ENCODE measurements at places on chromosomes 5 and 9. TPM values are rescaled to one million over a fixed set of nuclear protein-coding genes. Genes with fewer than 3 reads are reported as not detected.

IL4 gene
- not detected for total RNA-seq

ADAMTS13 gene
- total RNA-seq: 0.07 TPM

C8G gene
- 0.47 TPM for total RNA-seq

ZBTB26 gene
- 4.2 TPM for total RNA-seq

ADGRD2 gene
- not detected for total RNA-seq

DNA sequence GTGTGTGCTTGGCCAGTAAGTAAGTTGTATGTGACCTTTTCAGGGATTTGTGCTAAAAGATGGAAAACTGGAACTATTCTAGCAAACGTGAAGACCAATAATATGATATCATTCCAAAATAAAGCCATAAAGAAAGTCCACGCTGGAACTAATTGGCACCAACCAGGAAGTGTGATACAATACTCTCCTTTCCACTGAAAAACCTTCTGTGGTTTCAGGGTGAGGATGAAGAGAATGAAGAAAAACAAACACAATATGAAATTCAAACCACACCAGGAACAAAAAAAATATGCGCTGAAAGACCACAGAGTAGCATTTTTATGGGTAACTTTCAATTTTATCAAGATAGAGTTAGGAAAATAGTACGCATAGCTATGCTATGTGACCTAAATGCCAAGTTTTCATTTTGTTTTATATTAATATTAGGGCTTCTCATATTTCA, 105.8 kb downstream of the EFNA5 start:
- DNase-seq: peak; percentile 35

DNA sequence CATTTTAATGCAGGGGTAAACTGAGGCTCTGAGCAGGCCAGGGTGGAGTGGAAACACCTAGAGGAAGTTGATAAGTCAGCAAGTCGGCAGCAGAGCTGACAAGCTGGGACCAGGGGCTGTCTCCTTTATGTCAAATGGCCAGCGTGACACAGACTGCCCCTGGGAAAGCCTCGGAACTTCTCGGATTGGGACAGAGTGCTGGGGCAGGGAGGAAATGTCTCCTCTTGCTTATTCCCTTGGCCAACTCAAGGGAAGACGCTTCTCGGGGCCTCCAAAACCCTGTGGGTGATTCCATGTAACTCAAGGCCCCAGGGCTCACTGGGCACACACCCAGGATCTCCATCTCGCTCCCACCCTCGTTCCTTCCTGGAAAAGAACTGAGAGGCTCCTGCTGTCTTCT, 25.4 kb upstream of the ANXA6 start:
- no peak for DNase-seq

DNA sequence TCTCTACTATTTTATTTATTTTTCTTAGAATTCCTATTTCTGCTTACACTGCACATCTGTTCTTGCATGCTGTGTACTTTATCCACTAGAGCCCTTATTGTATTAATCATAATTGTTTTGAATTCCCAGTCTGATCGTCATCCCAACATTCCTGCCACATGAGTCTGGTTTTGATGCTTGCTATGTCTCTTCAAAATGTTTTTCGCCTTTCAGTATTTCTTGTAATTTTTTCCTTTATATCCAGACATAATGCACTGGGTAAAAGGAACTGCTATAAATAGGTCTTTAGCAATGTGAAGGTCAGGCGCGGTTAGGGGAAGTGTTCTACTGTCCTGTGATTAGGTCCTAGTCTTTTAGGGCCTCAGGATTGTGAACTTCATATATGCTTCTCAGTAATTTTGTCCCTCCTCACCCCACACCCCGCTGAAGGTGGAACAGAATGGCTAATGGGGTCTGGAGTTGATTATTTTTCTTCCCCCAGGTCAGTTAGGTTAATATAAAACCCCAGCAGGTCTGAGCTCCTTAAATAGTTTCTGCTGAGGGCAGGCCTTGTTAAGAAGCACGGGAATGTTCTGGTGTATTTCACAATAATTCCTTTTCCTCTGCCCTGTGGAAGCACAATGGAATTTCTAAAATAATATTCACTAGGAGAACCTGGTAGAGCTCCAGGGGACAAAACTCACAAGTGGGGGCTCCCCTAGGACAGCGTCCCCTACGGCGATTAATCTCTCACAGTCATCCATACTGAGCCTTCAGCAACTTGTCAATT, 146.6 kb upstream of the TUT7 start:
- peak; percentile 71 for DNase-seq

- no peak for DNase-seq
Measured at GRCh38 chr9:18473652-18474279, at the start of gene ADAMTSL1. ADAMTSL1 (plus strand) TSS chr9:18474153; CDS start chr9:18474233, 80 bp downstream.

- no peak for DNase-seq
Measured at GRCh38 chr5:88952996-88953643, 70.1 kb upstream of the MEF2C start.

DNA sequence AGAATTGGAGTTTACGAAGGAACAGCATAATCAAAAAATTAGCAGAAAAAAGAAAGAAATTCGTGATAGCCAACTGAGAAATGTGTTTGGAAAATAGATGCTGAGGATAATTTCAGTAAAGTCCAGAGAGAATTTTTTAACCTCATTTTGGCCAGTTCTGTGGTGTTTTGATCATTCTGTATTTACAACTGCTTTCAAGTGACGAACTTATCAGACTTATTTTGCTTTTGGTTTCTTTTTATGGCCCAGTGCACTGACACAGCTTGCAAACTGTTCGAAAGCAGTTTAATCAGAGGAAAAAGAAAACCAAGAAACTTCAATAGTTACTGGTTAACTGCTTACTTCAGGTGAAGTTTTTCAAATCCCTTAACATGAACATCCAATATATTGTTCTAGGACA, 1.9 kb downstream of the SDHA start:
- no peak for DNase-seq

GRCh38 chr5:3265131-3265885, 330.3 kb upstream of the IRX1 start:
- DNase-seq: no peak

DNA sequence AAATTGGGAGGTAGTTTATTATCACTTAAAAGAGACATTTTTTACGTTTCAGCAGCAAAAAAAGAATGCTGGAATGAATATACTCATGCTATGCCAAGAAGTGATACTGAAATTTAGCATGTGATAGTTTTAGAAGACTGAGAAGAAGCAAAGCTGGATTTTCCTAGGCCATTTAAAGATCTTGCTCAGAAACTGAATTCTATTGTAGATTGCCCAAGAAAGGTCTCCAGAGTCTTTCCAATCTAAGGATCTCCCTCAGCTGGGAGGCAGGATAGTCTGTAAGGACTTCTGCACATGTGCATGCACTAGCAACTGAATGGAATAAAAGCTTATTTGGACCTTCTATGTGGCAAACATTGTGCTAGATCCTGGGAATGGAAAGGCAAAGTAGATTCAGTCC, 334.5 kb downstream of the DTWD2 start:
- DNase-seq: no peak

DNA sequence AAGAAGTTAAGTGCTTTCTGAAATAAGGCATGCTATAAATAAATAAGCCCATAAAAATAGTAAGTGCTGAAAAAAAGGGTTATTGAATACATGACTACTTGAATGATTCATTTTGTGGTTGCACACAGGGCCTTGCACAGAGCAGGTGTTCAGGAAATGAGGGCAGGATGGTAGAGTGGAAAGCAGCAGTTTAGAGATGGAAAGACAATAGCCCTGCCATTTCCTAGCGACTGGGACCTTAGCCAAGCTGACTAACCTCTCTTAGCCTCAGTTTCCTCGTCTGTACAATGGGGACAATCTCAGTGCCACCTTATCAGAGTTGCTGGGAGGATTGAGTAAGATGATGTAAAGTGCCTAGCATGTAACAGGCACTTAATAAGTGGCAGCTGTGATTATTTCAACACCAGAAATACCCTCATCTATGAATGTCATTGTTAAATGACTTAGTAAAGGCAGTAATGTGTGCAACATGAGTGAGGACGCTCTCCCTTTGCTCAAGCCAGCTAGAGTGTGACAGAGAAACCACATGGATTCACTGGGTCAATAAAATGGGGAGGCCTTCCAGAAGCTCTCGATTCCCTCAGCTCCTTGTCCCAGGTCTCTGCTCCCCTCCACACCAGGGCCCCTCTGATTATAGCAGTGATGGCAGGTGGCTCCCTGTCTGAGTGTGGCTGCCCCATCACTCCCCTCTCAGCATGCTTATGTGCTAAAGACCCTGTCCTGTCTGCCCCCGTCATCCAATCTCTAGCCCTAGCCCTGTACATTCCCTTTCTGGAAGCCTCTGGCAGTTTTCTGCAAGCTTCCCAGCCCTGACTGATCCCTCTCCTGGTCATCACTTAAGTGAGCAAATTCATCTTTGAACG, 16.0 kb upstream of the PHF19 start:
- peak; percentile 98 for DNase-seq

DNA sequence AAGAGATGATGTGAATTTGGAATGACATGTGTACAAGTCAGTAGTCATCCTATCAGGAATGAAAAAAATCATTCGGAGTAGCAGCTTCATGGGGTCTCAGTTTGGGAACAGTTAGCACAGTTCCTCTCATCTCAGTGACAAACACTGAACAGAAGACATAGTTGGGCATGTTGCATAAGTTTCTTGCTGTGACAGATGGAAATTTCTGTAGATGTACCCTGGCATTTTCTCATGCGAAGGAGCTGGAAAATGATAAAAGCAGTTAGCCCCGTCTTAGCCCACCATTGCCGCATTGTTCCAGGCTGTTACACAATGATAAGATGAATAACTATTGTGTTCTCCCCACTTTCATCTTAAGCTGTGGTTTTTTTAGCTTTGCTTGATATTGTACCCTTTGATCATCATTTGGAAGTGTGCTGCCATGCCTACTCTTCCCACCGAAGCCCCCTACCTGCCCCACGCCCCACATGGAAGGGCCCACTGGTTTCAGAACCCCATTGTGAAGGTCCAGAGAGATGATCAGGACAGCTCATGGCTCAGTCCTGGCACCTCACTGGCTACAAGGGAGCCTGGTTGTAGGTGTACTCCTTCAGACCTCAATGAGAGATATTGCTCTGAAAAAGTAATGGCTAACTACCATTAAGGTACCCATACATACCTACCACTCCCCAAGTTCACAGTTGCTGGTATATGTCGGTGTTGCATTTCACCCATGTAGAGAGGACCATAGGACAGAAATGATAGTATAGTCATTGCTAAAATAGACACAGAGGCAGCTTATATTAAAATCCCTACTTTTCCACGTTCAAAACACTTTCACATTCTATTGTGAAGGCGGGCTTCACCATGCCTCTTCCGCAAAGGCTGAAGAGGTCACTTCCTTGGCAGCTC, 38.8 kb downstream of the SFXN1 start:
- no peak for DNase-seq

DNA sequence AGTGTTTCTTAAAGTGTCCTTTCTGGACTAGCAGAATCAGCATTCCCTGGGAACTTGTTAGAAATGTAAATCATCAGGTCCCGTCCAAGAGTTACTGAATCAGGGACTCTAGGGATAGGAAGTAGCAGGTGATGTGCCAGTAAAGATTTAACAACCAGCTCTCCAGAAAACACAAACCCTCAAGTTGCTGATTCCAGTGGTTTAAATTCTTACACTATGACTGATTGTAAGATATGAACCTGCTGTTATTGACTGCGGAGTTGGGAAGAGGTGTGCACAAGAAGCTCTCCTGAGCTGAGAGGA, 39.1 kb upstream of the BASP1 start:
- DNase-seq: no peak

- DNase-seq: no peak
Measured at GRCh38 chr9:5352637-5353248, 13.1 kb upstream of the RLN1 start.

- DNase-seq: no peak
Measured at GRCh38 chr5:29972597-29972996, 1220.9 kb upstream of the CDH6 start.

DNA sequence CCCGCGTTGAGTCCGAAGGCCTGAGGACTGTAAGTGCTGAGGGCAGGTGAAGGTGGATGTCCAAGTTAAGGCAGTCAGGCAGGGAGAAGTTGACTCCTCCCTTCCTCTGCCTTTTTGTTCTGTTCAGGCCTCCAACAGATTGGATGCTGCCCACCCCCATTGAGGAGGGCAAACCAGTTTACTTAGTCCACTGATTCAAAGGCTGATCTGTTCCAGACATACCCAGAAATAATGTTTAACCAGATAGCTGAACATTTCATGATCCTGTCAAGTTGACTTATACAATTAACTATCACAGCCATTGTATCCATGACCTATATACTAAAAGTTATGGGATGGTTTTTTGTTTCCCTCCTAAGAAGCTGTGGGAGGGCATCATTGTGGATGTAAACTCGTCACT, 8.3 kb upstream of the TEX48 start:
- peak; percentile 18 for DNase-seq

DNA sequence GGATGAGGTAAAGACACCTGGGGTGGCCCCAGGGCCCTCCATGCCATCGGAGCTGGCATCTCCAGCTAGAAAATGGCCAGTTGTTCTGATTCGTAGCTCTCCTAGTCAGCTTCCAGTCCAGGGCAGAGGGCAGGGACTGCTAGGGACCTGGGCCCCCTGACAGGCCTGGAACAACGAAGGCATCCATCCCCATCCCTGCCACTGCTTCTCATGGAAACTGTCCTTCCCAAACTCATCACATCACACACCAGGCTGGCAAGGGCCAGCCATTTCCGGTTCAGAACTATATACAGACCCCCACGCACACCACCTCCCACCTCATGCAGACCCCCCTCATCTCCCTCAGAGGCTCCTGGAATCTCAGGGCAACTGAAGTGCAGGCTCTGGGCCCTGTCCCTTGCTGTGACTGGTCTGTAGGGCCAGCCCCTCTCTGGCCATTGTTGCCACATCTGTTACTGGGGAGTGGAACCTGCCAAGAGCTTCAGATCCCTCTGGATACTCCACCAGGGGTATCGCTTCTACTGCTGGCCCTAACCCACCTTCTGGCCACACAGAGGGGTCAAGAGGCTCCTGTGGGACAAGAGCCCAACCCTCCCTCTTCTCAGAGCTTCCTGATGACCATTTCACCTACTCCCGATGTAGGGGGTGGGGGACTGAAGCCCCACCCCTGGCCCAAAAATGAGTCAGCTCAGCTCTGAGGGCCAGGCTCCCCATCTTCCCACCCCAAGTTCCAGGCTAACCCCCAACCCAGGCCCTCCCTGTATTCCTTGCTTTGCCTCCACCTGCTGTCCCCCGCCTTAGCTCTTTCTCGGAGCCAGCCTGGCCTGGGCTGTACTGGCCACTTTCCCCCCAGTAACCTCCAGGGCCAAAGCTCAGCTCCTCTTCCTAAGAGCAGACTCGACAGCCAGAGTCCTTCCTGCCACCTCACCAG, 1.2 kb upstream of the MZB1 start:
- no peak for DNase-seq

Measured in HT1080 (cell line).